CD4-positive, alpha-beta memory T cell (primary cell): ENCODE measurements at places on chromosomes 2 and 18.
A peak's percentile ranks its signal among the peaks of the same experiment; 100 is the strongest.

- DNase-seq, result no peak
Measured at GRCh38 chr2:9318461-9319337, 104.6 kb downstream of the ITGB1BP1 start.

DNA sequence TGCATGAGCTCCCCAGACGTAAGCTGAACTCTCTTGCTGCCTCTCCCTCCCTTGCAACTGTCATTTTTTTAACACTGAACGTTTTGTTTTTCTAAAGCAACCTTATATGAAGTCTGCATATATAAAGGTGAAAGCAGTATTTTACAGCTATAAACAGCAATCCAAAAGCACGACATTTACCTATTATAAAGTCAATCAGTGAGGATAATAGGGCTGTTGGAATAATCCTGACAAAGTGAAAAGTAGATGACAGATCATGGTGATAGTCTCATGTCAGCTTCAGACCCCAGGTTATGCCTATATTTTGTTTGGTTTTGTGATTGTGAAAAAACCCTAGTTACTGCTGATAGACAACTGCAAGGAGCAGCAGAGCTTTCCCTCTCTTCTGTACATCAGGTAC, 195.8 kb downstream of the TNS1 start:
- no peak for DNase-seq

DNA sequence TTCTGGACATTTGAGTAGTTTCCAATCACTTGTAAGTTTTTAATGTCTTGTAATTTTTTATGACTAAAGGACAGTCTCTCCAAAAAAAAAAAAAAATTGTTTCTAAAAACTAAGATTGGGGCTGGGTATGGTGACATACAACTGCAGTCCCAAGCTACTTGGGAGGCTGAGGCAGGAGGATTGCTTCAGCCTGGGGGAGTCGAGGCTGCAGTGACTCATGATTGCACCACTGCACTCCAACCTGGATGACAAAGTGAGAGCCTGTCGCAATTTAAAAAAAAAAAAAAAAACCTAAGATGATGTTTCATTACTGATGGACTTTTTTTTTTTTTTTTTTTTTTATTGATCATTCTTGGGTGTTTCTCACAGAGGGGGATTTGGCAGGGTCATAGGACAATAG, 34.4 kb upstream of the PKDCC start:
- DNase-seq, result no peak

DNA sequence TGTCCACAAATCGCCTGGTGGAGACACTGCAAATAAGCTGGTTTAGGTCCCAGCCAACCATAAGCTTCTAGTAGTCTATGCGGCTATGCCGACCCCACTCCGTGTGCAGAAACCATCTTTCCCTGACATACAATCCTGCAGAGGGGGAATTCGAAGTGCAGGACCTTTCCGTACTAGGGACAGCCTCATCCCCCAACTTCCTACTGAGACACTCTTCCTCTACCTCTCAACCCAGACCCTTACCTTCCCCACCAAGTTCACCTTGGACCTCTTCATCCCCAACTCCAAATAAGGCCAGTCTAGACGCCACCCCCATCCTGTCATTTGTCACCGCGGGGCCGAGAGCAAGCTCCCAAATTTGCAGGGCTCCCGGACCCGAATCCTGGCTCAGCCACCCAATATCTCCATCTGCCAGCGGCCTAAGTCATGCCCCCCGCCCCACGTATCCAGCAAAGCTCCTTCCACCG, 496 bp downstream of the SUCLG1 start:
- peak; percentile 51 for DNase-seq

GRCh38 chr2:208360259-208361076, 46.1 kb upstream of the PTH2R start:
- no peak for DNase-seq

GRCh38 chr2:227479865-227480475, 8.0 kb downstream of the AGFG1 start:
- DNase-seq, result no peak

DNA sequence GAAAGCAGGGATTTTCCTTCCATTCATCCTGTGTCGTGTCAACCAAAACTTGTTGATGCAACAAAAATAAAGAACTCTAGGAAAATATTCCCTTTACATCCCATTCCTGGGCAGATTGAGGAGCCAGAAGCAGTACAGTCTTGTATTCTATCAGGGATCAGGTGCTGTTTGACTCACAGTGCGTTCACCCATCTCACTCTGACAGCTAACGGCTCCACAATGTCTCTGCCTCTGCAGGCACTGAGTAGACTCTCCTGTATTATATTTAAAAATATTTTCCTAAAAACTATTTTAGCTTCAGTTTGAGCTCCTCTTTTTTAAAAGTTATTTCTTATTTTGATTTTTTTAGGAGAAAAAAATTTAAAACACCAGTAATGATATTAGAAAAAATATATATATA, 600.6 kb upstream of the SALL3 start:
- no peak for DNase-seq

- no peak for DNase-seq
Measured at GRCh38 chr2:159803235-159803962, 5.4 kb upstream of the CD302 start.
